Testis (tissue), 5 donors: ENCODE measurements at places on chromosomes 1 and 21. TPM values are rescaled to one million over a fixed set of nuclear protein-coding genes. Genes with fewer than 3 reads are reported as not detected.
A peak's percentile ranks its signal among the peaks of the same experiment; 100 is the strongest.

DNA sequence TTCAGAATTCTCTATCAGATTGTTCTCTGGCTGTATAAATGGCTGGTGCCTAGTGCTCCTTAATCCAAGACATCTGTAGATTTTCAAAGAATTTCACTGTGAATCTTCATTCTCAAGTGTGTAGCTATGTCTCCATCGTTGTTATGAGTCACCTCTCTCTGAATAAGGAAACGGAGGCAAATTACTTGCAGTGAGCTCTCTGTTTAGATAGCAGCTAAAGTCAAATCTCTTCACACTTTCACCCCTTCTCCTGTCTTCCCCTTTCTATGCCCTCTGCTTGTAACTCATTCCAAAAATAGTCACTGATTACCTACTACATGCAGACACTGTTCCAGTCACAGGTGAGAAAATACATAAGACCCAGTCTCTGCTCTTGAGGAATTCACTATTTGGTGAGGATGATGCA lies 39.7 kb downstream of the CHML start:
- DNase-seq, result no peak

DNA sequence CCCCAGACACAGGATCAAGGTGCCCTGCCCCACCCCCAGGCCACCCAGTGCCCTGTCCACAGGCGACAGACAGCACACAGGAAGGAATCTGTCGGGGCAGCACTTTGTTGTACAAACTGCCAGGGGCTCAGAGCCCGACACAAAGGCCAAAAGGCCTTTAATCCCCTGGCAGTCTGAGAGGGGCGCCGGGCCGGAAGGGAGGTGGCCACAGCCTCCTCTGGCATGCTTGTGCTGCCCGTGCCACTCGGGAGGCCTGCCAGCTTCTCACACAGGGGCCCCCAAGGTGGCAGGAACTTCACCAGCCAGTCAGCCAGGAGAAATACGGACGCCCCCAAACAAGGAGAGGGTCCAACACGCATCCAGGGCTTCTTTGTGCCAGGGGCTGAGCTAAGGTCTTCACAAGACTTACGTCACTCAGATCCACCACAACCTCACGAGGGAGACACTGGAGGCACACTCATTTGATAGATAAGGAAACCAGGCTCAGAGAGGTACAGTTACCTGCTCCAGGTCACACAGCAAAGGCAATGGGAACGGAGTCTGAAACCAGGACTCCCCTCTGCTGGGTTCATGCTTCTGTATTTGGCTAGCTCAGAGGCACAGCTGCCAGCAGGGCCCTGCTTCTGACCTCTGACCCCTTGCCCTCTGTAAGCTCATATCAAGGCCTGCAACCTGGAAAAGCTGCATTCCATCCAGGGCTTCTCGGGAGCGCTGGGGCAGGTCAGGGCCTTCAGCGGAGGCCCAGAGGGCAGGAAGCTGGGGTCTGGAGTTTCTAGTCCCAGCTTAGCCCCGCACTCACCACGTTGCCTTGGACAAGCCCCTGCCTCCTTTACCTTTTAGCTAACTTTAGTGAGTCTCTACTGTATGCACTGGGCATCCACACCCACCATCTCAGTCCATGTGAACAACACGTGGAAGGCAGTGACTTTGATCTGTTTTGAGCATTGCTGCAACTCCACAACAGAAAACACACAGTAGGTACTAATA lies 34.8 kb downstream of the HSPG2 start:
- DNase-seq, result no peak

DNA sequence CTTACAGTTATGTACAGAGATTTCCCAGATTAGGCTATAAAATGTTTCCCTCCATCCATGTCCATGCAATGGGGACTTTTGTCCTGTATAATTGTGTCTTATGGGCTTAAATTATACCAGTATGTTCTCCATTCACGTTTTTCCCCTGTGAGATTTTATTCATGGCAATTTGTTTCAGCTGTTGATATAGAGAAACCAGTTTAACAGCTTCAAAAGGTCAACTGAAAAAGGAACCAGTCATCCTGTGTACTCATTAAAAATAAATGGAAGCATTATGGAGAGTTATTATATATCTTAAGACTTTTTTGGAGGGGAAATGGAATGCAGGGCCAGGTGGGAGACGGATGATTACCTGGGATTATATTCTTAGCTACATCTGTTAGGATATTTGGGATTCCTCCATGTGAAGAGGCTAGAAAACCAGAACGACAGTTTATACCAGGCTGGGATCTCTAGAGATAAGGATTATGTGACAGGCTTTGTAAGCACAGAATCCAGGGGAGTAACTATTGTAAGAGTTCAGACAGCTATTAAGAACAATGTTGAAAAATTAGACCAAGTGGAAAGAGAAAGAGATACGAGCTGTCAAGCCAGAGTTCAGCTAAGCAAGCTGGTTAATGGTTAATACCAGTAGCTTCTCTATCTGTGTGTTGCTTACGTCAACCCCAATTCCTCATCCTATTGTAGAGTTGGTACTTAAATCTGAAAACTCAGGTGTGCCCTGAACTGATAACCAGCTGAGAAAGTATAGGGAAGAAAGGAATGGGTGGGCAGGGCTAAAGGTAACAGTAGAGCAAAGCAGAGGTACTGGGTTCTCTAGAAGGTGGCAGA lies 12.4 kb upstream of the ZNF697 start:
- DNase-seq, result no peak

DNA sequence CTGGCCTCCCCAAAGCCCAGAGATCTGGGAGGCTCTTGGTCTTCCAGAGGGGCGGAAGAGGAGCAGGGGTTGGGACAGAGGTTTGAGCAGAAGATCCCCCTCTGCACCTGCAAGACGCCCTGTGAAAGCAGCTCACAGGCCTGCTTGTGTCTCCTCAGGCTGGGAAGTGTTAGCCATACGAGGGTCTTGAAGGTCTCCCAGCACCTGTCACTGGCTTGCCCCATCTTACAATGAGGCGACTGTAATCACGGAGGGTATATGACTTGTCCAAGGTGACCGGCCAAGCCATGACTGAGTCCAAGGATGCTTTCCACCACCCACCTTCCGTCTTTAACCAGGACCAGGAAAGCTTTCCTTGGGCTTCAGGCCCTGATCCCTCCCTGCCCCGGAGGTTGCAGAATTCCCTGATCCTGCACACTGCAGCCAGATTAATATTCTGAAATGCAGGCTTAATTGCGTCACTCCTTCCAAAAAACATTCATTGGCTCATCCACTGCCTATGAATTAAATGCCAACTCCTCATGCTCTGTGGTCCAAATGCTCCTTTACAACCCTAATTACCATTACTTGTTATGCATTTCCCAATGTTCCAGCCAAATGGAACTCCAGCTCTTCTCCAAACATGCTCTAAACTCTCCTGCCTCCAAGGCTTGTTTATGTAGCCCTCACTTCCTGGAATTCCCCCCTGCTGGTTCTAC lies 64.0 kb downstream of the DDX20 start:
- no peak for DNase-seq

DNA sequence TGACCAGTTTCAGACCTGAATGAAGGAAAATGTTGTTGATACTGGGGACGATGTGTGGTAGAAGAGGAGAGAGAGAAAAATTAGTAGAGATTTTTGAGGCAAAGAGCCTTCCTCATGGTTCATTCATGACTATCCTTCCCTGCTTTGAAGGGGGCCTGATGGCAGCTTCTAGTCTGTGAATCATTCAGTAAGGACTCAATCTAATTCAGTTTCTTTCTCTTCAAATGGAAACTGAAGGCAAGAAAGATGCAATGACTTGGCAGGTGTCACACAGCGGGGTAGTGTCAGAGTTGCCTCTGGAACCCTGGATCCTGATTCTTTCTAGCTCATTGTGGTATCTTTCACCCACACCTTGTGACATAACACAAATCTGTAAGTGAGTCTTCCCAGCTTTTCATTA lies 14.9 kb upstream of the CD5L start:
- DNase-seq, result no peak

GRCh38 chr1:119915517-119915916 lies 19.2 kb upstream of the ADAM30 start:
- DNase-seq, result no peak

DNA sequence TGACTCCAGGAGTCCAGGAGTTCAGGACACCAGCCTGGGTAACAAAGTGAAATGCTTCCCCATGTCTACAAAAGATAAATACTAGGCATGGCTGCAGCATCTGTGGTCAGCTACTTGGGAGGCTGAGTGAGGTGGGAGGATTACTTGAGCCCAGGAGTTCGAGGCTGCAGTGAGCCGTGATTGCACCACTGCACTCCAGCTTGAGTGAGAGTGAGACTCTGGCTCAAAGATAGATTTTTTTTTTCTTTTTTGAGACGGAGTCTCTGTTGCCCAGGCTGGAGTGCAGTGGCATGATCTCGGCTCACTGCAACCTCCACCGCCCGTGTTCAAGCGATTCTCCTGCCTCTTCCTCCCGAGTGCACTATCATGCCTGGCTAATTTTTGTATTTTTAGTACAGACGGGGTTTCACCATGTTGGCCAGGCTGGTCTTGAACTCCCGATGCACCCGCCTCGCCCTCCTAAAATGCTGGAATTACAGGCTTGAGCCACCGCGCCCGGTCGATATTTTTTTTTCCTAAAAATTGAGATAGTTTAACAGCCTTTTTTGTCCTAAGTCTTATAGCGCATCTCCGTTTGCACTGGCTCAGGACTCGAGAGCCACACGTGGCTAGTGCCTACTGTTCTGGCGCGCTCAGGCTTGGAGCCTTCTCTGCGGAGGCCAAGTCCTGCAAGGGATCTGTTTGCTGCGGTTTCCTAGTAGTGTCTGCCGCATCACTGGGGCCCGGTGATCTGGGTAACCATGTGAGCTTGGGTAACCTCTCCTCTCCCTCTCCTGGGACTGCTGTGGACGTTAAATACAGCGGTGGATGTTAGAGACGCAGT lies 1.0 kb upstream of the MFN2 start:
- DNase-seq, result no peak

GRCh38 chr1:98962156-98962555 lies 42.5 kb downstream of the PLPPR5 start:
- no peak for DNase-seq

GRCh38 chr21:38777531-38777930 lies 28.2 kb upstream of the ETS2 start:
- no peak for DNase-seq

DNA sequence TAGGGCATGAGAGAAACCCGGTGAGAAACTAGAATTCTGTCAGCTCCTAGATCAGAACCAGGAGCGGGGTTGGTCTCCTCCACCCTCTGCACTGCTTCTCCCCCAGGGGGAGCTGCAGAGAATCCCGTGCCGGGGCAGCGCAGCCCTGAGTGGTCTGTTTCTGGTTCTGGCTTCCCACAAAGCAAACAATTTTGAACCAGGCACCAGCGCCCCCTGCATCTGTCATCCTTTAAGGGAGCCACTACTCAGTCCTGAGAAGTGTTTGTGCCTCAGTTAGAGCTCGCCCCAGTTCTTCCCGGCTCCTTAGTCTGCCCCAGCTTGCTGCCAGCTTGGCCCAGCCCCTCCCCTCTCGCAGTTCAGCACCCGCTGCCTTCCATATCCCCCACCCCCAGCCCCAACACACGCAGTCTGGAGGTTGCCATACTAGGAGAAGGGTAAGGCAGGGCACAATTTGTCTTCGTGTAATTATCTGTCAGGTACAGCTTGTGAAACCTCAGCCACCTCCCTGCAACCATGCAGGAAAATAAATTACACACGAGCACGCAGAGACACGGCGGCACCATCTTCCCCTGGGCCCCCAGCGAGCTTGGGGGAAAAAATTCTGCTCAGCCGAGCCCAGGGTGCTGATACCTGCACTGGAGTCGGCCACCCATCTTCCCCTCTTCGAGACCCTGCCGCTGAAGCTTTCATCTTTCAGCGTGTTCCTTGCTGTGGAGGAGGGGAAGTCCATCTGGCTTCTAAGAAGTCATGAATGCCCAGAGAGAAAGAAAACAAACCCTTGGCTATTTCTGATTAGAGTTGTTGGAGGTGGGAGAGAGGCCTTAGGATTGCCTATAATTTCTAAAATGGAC lies 62.6 kb upstream of the CD1D start:
- DNase-seq, result peak; percentile 53

GRCh38 chr1:51253691-51254090 lies 17.6 kb downstream of the RNF11 start:
- no peak for DNase-seq

DNA sequence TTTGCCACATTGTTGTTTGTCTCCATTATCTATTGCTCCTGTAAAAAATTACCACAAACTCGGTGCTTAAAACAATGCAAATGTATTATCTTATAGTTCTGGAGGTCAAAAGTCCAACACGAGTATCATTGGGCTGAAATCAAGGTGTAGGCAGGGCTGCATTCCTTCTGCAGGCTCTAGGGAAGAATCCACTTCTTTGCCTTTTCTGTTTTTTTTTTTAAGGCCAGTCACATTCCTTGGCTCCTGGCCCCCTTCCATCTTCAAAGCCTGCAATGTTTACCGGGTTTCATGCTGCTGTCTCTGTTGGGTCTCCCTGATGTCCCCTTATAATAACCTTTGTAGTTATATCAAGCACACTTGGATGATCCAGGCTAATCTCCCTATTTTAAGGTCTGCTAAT lies 212.7 kb downstream of the PTBP2 start:
- no peak for DNase-seq

DNA sequence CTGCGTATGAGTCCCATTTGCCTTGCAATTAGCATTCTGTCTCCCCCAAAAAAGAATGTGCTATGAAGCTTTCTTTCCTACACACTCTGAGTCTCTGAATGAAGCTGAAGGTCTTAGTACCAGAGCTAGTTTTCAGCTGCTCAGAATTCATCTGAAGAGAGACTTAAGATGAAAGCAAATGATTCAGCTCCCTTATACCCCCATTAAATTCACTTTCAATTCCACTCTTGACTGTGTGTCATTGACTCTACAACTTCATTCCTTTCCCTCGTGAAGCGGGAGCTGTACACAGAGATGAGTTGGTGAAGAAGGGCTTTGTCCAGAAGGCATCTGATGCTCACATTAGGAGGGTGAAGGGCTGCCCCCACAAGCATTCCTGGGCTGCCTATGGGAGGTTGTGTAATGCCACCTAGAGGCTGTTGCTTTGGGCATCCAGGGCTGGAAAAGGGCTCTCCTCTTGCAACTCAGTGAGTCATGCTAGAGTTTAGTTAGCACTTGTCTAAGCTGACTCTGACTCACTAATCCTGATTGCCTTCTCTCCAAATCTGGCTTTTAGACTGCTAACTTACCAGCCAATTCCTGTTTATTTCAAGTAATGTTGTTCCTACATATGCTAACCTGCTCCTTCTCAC lies 1.8 kb downstream of the SPRR1B start:
- peak; percentile 28 for DNase-seq

DNA sequence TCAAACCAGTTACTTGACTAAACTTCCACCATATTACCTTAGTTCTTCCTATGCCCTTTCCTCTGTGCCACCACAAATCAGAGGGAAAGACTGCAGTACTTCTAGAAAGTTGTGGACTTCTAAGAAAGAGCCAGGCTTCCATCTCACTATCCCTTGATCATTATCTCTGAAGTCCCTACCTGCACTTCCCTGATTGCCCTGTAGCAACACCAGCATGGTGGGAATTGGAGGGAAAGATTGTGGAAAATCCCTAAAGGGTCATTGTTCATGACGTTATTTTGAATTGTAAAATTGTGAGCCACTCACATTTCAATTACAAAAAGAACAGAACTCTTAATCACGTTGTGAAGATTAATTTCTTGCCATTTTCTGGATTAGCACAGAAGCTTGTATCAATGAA lies 23.4 kb upstream of the KIAA1614 start:
- DNase-seq, result no peak

Gene CHRNB2
- 1.2 TPM for total RNA-seq

Gene SLC30A1
- 33.3 TPM for total RNA-seq

Gene PCP4L1
- 0.79 TPM for total RNA-seq

Gene CELSR2
- 107 TPM for total RNA-seq

Gene C1orf21
- total RNA-seq, result 13.9 TPM

Gene EEIG2
- total RNA-seq, result 14.7 TPM

Gene OR2G6
- total RNA-seq, result not detected
